ENCODE measurements at places on chromosomes 12 and 14. TPM values are rescaled to one million over a fixed set of nuclear protein-coding genes. Genes with fewer than 3 reads are reported as not detected.

DNA sequence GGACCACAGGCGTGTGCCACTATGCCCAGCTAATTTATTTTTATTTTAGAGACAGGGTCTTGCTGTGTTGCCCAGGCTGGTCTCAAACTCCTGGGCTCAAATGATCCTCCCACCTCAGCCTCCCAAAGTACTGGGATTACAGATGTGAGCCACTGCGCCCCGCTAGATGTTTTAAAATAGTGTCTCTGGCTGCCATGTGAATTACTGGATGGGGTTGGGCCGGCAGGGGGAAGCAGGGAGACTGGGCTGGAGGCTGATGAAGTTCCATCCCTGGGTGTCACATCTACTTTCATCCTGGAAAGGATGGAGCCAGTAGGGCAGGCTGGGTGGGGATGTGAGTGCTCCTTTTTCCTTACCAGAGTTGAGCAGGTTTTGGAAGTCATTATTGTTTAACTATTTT lies 46.1 kb downstream of the DNAH10 start:
- no peak for DNase-seq

DNA sequence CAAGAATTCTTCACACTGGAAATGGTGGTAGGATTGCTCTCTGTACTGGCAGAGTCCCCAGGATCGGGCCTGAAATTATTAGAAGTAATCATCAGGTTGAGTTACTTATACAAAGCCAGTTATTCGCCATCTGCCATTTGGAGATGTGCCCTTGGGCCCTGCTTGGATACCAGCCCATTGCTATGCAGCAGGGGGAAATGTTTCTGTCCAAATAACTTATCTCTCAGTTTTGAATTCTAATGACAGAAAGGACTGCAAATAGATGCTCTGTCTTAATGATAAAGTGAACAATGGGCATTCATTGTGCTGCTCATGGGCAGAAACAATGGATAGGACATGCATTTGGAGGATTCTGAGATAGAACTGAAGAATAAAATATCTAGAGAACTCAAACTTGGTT lies 139.1 kb upstream of the PELI2 start:
- no peak for DNase-seq

GRCh38 chr12:130919086-130919485 lies 34.6 kb upstream of the ADGRD1 start:
- DNase-seq: no peak

GRCh38 chr12:59396919-59397318 lies 198.9 kb upstream of the SLC16A7 start:
- no peak for DNase-seq

- no peak for DNase-seq
Observed at GRCh38 chr12:120719496-120720233, 6.0 kb upstream of the ACADS start.

GRCh38 chr14:37711831-37712475 lies 116.5 kb downstream of the TTC6 start:
- DNase-seq: no peak

GRCh38 chr14:99675382-99675835 lies 8.7 kb upstream of the CYP46A1 start:
- DNase-seq: no peak

GRCh38 chr12:76375939-76376338 lies 27.7 kb upstream of the BBS10 start:
- no peak for DNase-seq

DNA sequence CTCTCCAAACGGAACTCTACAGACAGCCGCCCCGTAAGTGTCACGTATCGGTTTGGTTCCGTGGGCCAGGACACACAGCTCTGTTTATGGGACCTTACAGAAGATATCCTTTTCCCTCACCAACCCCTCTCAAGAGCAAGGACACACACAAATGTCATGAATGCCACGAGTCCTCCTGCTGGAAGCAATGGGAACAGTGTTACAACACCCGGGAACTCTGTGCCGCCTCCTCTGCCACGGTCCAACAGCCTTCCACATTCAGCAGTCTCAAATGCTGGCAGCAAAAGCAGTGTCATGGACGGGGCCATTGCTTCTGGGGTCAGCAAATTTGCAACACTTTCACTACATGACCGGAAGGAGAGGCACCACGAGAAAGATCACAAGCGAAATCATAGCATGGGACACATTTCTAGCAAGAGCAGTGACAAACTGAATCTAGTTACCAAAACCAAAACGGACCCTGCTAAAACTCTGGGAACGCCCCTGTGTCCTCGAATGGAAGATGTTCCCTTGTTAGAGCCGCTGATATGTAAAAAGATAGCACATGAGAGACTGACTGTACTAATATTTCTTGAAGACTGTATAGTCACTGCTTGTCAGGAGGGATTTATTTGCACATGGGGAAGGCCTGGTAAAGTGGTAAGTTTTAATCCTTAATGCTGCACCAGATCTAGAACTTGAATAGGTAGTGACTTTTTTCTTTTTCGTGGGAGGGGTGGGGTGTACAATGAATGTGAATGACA lies 69.7 kb downstream of the WDR20 start:
- DNase-seq: peak; percentile 26

DNA sequence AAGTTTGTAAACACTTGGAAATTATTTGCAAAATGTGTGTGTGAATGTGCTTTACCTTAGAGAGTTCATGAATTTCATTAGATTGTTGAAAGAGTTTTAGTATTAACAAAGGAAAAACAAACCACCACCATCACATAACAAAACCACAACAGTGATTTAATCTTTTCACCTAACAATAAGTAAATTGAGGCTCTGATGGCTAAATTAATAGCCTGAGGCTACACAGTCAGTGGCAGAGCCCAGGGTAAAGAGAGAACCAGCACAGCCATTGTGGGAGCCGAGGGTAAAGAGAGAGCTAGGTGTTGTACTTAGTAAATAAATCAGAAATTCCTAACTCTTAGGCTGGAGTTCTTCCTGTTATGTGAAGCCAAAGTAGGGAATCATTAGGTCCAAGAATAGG lies 51.2 kb upstream of the CAPRIN2 start:
- no peak for DNase-seq

GRCh38 chr12:103547376-103547775 lies 39.7 kb upstream of the STAB2 start:
- DNase-seq: no peak

GRCh38 chr14:70098250-70098809 lies 90.4 kb downstream of the SLC8A3 start:
- DNase-seq: no peak

DNA sequence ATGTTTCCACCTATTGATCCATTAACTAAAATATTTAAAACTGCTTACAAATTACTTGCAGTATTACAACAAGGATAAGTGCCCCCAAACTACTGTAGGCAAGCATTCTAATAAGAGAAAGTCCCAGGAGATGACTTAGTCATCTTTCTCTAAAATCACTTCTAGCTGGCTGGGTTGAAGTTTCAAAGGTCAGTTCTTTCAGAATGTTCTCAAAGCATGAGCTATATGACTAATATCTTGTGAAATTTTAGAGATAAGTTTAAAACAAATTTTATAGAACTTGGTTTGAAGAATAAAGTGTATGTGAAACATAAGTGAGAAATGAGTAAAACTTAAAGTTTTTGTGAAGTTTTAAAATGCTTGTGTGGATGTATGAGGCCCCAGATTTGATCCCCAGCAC lies 24.3 kb upstream of the OR6J1 start:
- no peak for DNase-seq

- no peak for DNase-seq
Observed at GRCh38 chr14:61751475-61751989, 10.7 kb upstream of the SNAPC1 start.

- DNase-seq: no peak
Observed at GRCh38 chr14:52703225-52703624, 3.8 kb upstream of the PSMC6 start.

- no peak for DNase-seq
Observed at GRCh38 chr12:108308395-108309085, 30.6 kb downstream of the CMKLR1 start.

GRCh38 chr14:106875503-106875902 lies 1349.1 kb downstream of the TMEM121 start:
- no peak for DNase-seq

GRCh38 chr12:76030341-76031080 lies 1.1 kb downstream of the PHLDA1 start:
- DNase-seq: peak; percentile 29

DNA sequence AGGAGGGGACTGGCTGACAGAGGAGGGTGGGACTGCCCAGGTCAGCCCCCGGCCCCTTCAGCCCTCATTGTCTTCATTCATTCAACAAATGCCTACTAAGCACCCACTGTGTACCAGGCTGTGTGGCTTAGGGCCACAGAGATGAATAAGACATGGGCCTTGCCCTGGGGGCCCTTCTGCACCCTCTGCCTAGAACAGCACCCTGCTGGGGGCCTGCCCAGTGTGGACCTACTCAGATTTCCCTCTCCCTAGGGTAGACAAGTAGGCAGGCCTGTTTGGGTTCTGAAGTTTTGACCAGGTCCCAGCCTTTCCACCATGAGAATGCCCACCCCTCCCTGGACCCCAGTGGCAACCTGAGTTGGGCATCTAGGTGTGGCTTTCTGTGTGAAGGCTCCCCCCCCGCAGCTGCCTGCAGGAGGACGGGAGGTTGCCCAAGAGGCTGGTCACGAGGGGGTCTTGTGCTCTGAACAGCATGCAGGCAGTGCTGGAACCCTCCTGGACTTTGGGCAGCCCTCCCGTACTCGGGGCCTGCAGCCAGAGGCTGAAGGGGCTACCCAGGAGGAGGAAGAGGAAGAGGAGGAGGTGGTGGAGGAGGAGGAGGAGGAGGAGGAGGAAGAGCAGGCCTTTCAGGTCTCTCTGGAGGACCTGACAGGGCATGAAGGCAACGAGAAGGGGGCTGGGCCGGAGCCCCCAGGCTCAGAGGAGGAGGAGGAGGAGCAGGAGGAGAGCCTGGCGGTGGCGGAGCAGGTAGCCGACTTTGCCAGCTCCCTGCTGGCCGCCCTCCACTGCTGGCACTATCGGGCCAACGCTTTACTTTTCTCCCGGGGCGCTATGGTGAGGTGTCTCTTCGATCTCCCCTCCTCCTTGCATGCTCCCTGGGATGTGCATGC lies 33.4 kb downstream of the PLEKHG3 start:
- DNase-seq: no peak

GRCh38 chr14:58912799-58913432 lies 275.2 kb downstream of the DACT1 start:
- DNase-seq: no peak

DNA sequence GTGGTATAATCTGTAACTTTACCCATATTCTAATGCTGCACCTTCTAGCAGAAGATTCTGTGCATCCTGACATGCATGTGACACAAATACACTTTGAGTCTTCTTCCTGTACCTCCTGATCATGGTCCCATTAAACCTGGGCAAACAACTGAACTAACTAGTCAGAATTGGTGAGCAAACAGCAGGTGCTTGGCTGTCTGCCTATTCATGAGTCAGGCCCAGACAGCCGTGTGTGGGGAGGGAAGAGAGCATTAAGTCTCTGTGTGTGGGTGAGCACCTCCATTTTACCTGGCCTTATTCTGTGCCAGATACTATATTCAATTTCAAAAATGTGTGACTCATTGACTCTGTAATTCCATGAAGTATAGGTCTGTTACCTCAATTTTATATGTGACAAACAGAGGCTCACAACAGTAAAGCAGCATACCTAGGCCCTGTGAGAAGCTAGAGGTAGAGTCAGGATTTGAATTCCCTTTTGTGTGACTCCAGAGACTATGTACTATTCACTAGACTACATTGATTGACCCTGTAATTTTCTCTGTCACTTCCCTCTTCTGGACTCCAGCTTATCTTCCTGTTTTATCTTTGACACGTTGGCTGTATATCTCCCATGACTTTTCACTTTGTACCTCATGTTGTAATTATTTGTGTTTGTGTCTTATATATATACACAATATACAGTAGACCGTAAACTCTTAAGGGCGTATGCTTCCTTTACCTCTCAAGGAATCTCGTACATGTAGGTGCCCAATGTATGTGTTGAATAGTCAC lies 32.2 kb downstream of the SUSD6 start:
- peak; percentile 84 for DNase-seq

GRCh38 chr12:93135286-93136239 lies 206.5 kb upstream of the EEA1 start:
- DNase-seq: no peak

DNA sequence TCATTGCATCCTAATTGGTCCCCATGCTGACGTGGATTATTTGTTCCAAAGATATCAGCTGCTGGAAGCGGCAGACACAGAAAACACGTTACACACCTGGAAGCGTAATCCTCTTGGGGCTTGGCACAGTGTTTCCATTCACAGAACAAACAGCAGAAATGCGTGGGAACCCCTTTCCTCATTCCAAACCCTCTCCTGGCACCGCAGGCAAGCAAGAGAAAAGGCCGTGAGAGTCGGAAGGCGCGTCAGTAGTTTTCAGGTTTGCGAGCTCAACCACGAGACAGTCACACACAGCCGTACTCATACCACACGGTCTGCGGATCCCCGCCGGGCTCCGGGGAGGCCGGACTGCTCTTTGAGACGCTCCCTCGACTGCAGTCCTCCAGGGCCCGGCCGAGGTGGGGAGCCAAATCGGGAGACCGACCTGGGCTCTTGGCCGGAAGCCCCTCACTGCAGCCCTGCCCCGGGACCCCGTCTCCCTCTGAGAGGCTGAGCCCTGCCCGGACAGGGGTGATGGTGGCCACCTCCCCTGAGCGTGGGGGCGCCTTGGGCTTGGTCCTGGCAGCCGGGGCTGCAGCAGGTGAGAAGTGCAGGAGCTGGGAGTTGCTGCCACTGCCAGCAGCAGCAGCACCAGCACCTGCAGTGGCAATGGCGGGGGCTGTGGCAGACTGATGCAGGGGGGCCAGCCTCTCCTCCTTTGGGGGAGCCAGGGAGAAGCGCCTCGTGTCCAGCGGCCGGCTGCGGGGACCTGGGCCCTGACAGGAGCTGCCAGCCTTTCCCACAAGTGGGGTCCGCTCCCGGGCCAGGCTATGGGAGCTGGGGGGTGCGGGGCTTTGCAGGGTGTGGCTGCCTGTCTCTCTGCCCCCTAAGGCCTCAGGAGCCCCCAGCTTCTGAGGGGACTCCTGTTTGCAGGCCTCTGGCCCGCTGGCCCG lies 28.1 kb upstream of the GPR68 start:
- no peak for DNase-seq

GRCh38 chr12:22923768-22924167 lies 298.8 kb downstream of the ETNK1 start:
- no peak for DNase-seq

GRCh38 chr14:59123975-59124374 lies 64.5 kb upstream of the DAAM1 start:
- no peak for DNase-seq

DNA sequence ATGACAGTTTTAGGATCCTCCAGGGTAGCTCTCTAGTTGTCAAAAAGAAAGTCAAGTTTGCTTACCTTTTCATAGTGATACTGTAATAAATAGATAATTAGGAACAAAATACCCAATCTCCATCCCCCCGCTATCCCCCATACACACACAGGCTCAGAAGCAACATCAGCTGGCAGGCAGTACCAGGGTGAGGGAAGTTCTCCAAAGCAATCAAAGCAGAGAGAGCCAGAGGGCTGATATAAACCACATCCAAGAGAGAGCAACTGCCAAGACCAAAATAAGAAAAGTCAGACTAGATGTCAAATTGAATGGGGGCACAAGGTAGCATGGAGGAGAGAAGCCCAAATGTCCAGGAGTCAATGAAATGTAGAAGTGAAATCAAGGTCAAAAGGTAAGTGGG lies 80.2 kb upstream of the PTPRR start:
- DNase-seq: no peak

The ZC3H14 gene
- 27.6 TPM for polyA plus RNA-seq

The GZMB gene
- not detected for polyA plus RNA-seq

The PLA2G1B gene
- 7,592 TPM for polyA plus RNA-seq

The OAS2 gene
- polyA plus RNA-seq: 0.84 TPM

The SLC39A2 gene
- not detected for polyA plus RNA-seq

The IL22 gene
- not detected for polyA plus RNA-seq

The TULP3 gene
- polyA plus RNA-seq: 6.3 TPM

The ZNF891 gene
- 0.80 TPM for polyA plus RNA-seq

The AQP2 gene
- polyA plus RNA-seq: not detected

The LGR5 gene
- polyA plus RNA-seq: 0.09 TPM

Measured in pancreas (tissue), 10 donors.